ENCODE measurements at places on chromosomes 16 and 17.

- DNase-seq: no peak
Measured at GRCh38 chr16:89366561-89367537, 123.5 kb downstream of the ANKRD11 start.

DNA sequence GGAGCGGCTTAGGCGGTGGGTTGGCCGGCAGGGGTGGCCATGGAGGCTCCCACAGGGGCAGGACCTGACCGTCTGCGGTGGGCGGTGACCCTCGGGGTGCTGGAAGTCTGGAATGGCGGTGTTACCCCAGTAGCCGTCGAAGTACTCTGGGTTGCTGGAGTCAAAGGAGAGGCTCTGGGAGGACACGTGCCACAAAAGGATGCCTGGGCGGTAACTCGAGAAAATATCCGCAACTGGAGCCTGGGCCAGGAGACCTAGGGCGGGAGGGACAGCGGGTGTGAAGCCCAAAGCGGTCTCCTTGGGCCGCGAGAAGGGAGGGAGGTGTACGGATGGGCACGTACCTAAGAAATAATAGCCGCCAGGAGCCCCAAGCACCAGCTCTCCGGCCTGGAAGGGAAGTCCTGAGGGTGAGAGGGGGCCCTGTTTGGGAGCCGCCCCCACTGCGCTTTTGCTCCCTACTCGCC lies 4.6 kb downstream of the ITGA2B start:
- DNase-seq: no peak

DNA sequence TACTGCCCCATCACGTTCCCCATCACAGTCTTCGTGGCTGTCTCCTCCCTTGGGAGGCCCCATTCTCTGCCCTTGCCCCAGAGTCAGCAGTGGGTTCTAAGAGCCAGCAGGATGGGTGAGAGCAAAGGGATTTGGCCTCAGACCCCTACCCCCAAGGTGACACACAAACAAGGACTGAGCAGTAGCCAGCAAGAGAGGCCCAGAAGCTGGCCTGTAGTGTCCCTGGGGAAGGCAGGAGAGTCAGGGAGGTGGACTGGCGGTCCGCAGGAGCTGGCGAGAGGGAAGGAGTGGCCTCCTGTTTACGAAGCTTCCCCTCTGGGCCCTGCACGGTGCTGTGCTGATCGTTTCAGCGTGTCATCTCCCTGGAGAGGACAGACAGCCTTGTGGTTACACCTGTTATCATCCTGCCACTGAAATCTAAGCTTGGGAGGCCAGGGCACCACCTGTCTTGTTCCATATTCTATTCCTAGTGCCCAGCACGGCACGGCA lies 8.4 kb downstream of the WDR81 start:
- DNase-seq: no peak

GRCh38 chr16:20768818-20769217 lies 5.0 kb downstream of the ACSM3 start:
- DNase-seq: no peak

DNA sequence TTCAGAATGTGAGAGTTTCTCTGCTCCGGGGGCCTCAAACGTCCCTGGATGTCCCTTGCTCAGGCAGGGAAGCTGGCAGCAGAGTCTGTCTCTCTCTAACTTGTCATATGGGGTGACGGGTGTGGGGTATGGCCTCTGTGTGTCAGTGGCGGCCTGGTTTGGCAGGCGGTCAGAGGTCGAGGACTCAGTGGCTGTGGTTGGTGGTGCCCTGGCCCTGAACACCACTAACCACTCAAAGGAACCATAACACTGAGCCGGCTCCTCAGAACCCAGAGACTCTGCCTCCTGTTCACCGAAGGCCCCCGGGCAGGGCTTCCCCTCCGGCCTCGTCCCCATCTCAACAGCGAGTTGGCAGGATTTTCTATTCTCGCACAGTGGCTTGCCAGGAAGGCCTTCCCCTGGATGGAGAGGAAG lies 677 bp downstream of the P2RX1 start:
- DNase-seq: no peak

Data from HCEC 1CT (cell line).